CD4-positive, alpha-beta memory T cell (primary cell): ENCODE measurements at places on chromosomes 11 and 22.

- DNase-seq, result no peak
Observed at GRCh38 chr11:66851239-66851596, 5.6 kb upstream of the LRFN4 start.

GRCh38 chr22:46031066-46031465 is 54.1 kb upstream of the WNT7B start:
- no peak for DNase-seq

- DNase-seq, result no peak
Observed at GRCh38 chr11:17691550-17691949, 27.8 kb upstream of the MYOD1 start.

- DNase-seq, result no peak
Observed at GRCh38 chr11:64181506-64182411, 4.2 kb upstream of the STIP1 start.

- DNase-seq, result no peak
Observed at GRCh38 chr11:2127482-2128129, 11.6 kb downstream of the IGF2 start.

DNA sequence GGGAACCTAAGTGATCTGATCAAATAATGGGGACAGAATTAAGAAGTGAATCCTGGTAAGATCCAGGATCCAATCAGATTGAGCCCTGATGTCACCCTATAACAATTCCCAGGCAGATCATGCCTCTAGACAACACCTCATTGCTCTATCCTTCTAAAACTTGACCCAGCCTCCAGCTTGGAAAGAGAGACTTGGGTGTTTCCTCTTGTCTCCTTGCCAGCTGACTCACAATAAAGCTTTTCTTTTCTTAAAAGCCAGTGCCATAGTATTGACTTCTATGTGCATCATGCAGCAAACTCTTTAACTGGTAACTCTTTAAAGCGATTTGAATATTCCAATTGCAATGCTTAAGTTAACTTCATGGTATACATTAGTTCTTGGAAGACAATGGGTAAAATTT is 109.6 kb upstream of the CHORDC1 start:
- DNase-seq, result no peak
